ENCODE measurements at places on chromosomes 3 and 15. TPM values are rescaled to one million over a fixed set of nuclear protein-coding genes. Genes with fewer than 3 reads are reported as not detected.

The ZIC4 gene
- total RNA-seq: not detected

The TMEM207 gene
- total RNA-seq: not detected

The ACOX2 gene
- total RNA-seq: 4.9 TPM

The ARPC4 gene
- total RNA-seq: 179 TPM

The POLQ gene
- 7.8 TPM for total RNA-seq

The TF gene
- total RNA-seq: 0.19 TPM

The P2RY13 gene
- not detected for total RNA-seq

Measured in bladder microvascular endothelial cell (primary cell).